ENCODE measurements at places on chromosomes 16 and 17.

DNA sequence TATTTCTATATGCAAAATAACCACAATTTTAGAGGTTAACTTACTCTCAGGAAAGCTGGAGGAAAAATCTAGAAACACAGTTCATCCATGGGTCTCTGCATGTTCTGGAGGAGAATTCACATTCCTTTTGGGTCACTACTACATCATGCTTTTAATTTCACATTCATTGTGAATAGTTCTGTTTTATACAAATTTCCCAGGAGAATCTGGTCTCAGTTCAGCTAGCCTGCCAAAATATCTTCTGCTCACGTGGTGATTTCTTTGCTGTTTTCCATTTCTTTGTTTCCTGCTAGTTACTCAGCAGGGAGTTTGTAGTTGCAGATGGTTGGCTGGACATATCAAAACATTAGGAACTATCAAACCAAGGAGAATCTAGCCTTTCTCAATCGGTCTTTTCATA lies at the start of gene ABCA9:
Gene ABCA9, minus strand, starts transcription at position 106 of the 400 bp plus-strand sequence. CDS start 9,801 bp downstream, outside the sequence.
- DNase-seq = no peak

DNA sequence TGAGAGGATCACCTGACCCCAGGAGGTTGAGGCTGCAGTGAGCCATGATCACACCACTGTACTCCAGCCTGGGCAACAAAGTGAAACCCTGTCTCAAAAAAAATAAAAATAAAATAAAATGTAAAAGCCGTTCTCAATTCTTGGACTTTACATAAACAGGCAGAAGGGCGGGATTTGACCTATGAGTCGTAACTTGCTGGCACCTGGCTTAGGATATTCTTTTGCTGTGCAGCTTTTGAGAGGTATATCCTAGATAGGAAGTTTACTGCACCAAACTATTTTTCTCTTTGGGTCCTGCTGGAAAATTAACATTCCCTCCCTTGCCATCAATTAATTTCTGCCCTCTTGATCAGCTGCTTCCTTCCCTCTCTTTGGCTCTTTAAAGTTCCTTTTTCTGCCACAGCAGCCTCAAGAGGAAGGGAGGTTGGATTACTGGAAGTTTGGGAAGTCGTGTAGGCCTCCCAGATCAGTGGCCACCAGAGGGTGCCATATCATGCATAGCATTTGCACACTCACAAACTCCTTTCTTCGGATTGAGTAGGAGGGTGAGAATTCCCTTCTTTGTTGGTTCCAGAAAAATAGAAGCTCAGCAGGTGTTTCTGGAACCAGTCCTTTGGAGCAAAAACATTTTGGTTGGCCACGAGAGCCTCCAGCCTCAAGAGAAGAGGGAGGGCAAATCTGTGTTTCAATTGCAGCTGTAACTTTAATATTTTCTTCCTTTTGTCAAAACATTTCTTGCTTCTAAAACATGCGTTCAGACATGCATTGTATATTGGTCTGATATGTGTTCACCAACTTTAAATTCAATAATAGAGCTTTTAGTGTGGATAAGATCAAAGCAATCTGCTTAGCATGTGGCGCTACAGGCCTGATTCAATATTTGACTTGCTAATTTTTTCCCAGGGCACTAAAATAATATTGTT lies 147.3 kb downstream of the CCDC182 start:
- DNase-seq = no peak

DNA sequence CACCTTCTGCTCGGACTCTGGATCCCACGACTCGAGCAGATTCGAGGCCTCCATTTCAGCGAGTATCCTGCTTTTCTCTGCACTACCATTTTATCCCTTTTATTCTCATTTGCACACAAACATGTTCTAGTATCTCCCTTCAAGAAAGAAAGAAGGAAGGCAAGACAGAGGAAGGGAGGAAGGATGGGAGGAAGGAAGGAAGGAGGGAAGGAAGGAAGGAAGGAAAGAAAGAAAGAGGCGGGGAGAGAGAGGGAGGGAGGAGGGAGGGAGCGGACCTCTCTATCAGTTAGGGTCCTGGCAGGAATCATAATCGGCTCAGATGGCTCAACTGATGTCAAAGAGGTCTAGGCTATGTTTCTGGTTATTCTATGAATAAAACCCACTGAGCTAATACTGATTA lies 10.3 kb upstream of the KSR1 start:
- no peak for DNase-seq

GRCh38 chr16:89449726-89450335 lies 40.5 kb downstream of the ANKRD11 start:
- no peak for DNase-seq

DNA sequence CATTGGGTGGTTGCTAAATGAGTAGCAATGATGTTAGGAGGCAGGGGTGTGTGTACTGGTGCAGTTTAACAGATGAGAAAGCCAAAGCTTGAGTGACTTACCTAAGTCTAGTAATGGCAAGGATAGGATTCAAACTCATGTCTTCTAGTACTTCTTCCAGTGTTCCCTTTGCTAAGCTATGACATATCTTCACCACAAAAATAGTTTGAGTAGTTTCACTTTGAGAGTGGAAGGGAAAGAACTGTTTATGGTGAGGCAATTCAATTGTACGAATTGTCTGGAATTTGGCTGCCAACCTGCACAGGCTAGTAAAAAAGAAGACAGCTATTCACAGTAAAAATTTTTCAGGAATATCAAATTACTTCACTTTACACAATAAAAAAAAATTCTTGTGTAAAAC lies 138.0 kb downstream of the NLK start:
- no peak for DNase-seq

GRCh38 chr17:29977836-29978235 lies 36.4 kb downstream of the EFCAB5 start:
- no peak for DNase-seq

GRCh38 chr17:3667366-3668278 lies 756 bp downstream of the TAX1BP3 start:
- no peak for DNase-seq
